ENCODE measurements at places on chromosomes 2 and 18.
A peak's percentile ranks its signal among the peaks of the same experiment; 100 is the strongest.

DNA sequence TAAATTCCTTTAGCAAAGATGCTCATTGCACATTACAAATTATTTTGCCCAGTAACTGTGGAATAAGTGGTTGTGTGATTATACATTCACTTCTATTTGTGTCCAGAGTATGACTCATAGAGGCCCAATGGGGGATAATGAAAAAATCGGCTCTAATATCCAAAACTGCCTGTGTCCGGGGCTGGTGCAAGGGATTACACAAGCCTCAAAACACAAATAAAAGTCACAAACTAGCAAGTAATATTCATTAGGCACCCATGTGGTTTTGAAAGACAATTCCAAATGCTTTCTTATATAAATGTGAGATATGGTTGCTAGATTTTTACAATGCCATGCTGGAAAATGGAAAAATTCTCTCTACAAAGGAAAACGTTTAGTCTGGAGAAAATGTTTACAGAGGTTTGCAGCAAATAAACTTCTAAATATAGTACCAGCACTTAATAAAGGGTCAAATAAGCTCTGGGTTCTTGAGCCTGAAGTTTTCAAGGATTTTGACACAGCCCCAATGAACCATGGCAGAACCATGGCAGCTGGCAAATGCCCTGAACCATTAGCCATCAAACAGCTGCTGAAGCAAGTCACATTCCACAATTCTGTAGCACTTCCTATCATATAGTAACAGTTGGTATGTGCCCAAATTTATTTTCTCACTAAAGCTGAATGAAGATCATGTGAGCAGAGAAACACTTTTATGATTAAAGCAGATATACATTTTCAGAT is 40.5 kb downstream of the IRS1 start:
- DNase-seq = no peak

- no peak for DNase-seq
These were observed 58.6 kb downstream of the ADCYAP1 start for GRCh38 chr18:963276-963675.

DNA sequence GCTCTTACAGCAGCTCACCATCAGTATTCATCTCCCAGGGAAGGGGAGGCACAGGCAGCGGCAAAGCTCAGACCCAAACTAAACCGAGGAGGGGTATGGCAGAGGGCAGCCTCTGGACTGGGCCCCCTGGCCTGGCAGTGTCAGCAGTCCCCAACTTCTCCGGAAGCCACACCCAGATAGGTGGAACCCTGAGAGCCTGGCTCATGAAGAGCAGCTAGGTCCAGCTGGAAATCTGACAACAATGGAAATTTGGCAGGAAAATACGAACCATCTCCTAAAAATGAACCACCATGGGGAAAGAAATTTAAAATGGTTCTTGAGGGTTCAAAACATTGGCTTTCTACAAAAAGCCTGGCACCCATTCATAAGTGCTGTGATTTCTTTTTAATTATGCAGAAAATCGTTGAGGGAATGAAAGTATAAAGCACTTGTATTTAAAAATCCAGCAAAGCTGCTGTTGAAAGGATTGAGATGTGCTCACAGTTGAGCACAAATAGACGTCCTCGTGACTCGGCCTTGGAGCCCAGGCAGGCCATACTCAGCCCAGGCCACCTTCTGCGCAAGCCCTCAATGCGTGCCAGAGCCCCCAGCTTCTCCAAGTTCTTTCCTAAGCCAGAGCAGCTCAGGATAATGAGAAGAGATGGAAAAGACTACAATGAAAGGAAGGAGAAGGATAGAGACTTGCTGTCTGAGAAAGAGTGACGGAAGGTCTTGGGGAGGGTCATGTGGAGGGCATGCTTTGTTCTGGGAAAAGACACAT is 93.0 kb downstream of the COL6A3 start:
- DNase-seq = no peak

DNA sequence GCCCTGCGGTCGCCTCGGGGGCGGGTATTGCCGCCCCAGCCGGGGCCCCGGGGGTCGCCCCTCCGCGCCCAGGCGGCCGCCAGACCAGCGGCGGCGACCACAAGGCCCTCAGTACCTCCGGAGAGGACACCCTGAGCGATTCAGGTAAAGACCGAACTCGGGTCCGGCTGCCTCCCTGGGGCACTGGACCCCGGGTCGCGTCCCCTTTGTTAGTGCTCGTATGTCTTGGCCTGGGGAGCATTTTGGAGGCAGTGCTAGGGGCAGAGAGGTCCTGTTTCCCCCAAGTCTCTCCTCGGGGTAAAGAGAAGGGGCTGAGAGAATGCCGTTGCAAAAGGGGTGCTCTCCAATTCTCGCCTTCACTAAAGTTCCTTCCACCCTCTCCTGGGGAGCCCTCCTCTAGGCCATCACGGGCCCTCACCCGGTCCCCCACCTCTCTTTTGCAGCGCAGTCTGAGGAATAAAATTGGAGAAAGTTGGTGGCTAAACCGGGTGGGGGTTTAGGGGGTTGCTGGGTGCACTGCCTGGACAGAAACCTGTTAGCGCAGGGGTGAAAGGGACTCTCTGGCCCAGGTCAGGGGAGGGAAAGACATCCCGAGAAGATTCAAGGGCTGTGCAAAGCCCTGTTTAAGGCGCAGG is 2.5 kb downstream of the MYCN start:
- no peak for DNase-seq

GRCh38 chr18:24208270-24209035 is 69.6 kb downstream of the CABYR start:
- DNase-seq = no peak

GRCh38 chr2:177239932-177240630 is 24.4 kb downstream of the NFE2L2 start:
- DNase-seq = no peak

- no peak for DNase-seq
These were observed 90.1 kb upstream of the LRP1B start for GRCh38 chr2:142220901-142221300.

DNA sequence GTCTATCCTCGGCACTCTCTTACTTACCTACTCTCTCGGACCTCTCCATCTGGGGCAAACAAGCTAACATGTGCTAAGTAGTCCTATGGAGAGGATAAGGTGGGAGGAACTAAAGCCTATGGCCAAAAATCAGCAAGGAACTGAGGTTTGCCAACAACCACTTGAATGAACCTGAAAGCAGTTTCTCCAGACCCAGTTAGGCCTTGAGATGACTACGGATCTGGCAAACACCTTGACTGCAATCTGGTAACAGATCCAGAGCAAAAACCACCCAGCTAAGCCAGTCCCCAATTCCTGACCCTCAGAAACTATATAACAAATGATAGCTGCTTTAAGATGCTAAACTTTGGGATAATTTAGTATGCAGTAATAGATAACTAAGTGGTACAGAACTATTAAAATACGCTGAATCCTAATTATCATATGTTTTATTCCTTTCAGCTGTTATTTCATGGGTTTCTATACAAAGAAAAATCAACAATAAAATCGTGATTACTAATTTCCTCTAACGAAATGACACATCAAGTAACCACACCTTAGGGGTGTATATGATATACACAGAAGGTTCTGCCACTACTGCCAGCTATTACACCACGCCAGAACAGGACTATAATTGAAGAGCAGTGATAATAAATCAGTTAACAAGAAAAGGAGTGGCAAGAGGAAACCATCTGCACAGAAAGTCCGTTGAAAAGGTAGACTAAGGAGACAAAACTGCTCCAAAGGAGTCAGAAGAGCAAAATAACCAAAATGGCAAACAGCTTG is 3.2 kb downstream of the FARSB start:
- DNase-seq = no peak

DNA sequence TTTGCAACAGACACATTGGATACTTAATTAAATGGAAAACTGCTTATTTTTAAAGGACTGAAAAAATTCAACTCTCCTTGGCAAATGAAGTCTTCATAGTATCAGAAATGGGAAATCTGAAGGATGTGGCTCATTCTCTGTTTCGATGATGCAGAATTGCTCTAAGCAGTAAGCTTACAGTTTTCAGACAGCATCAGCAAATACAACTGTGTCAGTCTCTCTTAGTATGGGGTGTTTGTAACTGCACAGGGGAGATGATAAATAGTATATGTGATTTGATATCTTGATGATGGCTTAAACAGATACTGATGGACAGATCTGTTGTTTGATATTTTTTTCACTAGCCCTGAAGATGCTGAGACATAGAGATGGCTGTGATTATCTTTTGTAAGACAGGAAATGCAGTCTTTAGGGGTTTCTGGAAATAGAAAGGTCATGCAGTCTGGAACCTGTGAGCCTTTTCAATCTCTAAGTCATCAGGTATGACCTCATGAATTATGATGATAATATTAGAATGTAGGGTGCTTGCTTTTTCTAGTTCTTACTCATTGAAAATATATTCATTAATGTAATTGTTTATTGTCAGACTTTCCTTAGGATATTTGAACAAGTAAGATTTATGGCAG is 84.2 kb downstream of the SLC4A10 start:
- DNase-seq = no peak

GRCh38 chr2:164495491-164496223 is 125.6 kb downstream of the GRB14 start:
- no peak for DNase-seq

GRCh38 chr2:32825291-32825712 is 121.5 kb upstream of the LTBP1 start:
- DNase-seq = peak; percentile 50

DNA sequence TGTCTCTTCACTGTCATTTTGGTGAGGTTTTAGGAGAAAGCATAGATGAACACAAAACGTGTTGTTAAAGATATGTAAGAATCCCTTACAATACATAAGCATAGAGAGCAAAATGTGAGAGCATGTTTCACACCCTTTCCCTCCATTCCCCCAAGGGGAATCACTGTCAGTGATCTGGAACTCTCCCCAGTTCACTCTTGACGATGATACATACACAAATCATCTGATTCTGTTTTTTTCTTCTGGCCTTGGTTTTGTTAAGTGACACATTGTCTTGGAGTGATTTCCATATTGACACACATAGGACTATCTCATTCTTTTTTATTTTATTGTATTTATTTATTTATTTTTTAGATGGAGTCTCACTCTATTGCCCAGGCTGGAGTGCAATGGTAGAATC is 53.7 kb upstream of the TANC1 start:
- no peak for DNase-seq

GRCh38 chr2:149527998-149528755 is 59.4 kb downstream of the MMADHC start:
- DNase-seq = no peak

DNA sequence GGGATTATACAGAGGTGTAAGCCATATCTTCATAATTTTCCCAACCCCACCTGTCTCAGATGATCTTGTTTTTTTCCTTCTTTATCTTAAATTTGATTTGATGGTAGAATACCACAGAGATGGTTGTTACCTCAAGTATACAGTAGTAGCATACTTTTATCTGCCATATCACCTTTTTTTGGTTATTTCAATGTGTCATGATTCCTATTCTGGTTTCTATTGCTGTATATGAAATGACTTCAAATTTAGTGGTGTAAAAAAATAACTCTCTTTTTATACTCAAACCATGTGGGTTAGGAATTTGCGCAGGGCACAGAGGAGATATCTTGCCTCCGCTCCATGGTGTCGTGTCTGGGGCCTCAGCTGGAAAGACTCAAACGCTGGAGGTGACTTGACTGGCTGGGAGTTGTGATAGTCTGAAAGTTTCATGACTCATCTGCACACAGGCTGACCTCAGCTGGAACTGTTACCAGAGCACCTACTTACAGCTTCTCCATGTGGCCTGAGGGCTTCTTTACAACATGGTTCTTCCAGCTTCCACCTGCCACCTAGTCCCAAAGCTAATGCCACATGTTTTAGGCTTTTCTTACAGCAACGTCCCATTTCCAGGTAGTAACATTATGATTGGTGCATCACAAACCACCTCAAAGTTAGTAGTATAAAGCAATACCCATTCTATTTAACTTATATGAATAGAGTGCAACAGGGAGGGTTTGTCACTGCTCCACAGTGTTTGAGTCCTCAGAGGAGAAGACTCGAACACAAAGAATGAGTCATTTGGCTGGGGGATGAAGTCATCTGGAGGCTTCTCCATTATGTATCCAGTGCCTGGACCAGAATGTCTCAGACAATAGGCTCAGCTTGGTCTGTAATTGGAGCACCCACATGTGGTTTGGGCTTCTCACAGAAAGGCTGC is 82.3 kb upstream of the XPO1 start:
- no peak for DNase-seq

Measured in right lobe of liver (tissue), 6 donors.